Psoas muscle (tissue), 8 donors: ENCODE measurements at places on chromosomes 12 and 14.

DNA sequence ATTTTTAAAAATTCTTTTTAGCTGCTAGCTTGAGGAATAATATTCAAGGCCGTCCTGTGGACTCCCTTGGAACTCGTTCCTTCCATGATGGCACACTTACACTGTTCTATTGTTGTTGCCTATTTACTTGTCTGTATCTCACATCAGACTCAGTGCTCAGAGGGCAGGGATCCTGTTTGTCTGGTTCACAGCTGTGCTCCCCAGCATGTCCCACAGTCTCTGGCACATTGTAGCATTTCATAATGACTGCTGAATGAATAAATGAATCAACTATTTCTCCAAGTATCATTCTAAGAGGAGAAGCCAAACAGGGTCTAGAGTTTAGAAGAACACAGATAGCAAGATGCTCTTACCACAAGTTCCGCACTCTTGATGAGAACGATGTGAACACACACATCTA, 48.0 kb downstream of the NTN4 start:
- DNase-seq: no peak

GRCh38 chr12:98559666-98560065, 33.8 kb upstream of the SLC25A3 start:
- DNase-seq: no peak

- no peak for DNase-seq
Observed at GRCh38 chr14:52052288-52052943, 16.4 kb downstream of the NID2 start.

DNA sequence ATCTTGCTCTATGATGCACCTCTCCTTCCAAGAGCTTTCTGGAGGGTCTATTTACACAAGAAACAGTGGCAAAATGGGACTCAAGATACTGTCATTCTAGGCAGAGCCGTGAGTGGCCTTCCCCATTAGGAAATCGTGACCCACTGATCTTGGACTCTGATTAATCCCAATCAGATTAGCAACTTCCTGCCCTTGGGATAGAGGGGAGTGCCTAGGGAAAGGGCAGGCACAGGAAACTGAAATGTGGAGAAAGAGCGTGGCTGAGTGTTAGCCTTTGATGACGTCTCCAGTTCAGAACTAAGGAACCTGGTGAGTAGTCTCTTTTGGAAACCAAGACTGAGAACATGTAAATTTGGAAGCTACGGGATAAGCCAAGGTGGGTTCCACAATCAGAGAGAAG, 76.1 kb downstream of the NUAK1 start:
- no peak for DNase-seq

DNA sequence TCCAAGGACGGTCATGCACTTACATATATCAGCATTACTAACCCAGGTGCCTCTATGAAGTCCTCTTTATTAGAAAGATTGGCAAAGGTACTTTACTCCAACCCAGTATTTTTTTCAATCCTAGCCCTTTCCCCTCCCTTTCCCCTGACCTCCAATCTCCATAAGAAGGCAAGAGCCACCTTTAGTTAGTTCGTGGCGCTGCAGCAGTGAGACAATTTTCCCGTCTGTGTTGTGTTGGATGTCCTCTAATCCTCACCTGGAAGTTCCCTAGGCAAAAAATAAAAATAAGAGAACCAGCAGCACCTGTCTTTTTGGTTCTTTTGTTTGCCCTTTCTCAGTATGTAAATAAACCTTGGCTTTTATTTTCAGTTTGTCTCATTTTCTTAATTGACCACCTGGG, 439.6 kb upstream of the LRFN5 start:
- DNase-seq: no peak

DNA sequence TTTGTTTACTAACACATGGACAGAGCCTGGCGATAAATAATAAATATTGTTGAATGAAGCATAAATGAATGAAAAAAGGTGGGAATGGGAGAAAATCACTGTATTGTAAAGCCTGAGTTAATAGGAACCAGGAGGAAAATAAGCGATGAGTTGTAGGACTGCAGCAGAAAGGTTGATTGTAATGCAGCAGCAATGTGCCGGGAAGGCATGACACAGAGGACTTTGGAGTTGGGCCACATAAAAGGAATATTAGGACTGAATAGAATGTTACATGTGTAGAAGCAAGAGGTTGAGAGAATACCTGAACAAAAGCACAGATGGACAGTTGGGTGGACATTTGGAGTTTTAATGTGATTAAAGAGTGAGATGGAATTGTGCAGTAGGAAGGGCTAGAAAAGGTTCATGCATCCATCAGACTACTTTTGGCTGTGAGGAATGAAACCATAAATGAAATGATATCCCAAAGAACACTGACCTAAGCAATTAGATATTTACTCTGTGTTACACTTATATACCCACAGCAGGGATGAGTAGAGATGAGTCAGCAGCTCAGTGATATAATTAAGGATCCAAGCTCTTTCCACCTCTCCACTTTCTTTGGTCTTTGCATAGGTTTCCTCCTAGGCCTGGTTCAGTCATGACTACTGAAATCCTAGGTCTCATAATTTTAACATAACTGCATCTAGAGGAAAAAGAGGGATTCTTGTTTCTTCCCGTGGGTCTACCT, 55.4 kb downstream of the CCER1 start:
- no peak for DNase-seq

- DNase-seq: no peak
Observed at GRCh38 chr12:67998379-67998778, 9.1 kb downstream of the IFNG-AS1 start.

- peak; percentile 74 for DNase-seq
Observed at GRCh38 chr12:54300732-54301427, at the start of gene NFE2. Gene NFE2, minus strand, starts transcription at chr12:54301015. Its CDS starts 5,767 bp downstream, at chr12:54295248.

DNA sequence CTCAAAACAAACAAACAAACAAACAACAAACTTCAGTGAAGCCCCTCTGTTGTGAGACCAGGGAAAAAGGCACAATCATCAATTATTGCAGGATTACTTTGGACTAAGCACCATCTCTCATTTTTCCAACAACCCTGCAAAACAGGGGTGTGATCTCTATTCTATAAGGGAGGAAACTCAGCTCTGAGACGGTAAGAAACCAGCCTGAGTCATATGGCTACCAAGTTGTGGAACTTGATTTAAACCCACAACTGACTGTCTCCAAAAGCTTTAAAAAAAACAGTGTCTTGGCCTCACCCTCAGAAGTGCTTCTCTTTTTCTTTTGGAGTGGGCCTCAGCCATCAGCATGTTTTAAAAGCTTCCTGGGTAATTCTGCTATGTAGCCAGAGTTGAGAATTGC, 49.8 kb downstream of the RIN3 start:
- no peak for DNase-seq
